Eye (tissue), 1 donor: ENCODE measurements at places on chromosomes 7 and 10.
A peak's percentile ranks its signal among the peaks of the same experiment; 100 is the strongest.

- DNase-seq, result no peak
Observed at GRCh38 chr10:74167443-74167842, 16.4 kb downstream of the ADK start.

GRCh38 chr10:5890452-5890915 lies 441 bp downstream of the FBH1 start:
- DNase-seq, result peak; percentile 50

- peak; percentile 27 for DNase-seq
Observed at GRCh38 chr10:2839081-2839725, 228.1 kb upstream of the PFKP start.

DNA sequence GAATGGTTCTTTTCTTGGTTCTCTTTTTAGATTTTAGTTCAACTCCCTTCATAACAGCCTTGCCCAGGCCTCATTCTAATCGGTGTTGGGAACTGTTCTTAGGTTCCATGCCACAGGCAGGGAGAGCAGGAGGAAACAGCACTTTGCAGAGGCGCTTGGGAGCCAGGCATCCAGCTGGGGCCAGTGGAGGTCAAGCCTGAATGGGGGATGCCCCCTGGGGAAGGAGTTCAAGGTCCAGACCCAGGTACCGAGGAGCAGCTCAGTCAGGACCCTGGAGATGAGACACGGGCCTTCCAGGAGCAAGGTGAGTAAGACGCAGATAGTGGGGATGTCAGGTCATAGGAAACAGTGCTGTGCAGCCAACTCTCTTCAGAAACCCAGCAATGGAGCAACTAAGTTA lies 4.5 kb downstream of the ZSCAN25 start:
- DNase-seq, result no peak

- no peak for DNase-seq
Observed at GRCh38 chr10:73232887-73233286, 14.2 kb downstream of the DNAJC9 start.

DNA sequence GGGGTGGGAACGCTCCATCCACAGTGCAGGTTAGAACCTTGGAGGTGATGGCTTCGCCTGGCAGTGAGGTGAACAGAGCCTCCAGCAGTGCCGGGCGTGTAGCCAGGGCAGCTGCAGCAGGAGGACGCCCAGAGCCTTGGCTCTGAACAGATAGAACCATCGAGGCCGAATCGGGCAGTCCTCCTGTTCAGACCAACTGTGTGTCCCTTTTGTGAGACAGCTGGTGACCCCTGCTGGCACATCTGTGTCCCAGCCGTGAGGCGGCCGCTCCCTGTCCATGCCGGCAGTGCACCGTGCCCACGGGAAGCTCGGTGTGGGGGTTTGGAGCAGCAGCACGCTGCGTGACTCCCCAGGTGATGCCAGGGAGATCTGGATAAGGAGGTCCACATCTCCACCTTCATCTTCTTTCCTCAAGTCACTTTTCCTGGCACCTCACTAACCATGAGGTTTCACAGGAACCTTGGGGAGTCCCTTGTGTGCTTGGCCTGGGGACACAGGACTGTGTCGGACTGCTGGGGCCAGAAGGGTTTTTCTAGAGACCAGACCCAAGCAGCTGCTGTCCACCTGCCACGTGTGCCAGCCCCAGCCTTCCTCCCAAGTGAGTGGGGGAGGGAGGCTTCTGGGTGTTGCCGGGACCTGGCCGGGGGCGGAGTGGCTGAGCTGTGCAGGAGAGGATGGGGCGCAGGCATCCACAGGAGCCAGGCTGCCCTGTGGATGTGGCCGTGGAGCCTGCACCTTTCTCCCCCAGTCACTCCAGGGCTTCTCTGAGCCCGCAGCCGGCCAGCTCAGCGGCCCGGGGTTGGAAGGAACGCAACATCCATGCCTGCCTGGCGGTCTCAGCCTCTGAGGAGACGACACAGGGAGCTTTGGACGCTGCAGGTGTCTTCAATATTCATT lies 69.4 kb downstream of the DNAJB6 start:
- peak; percentile 50 for DNase-seq

GRCh38 chr7:87877366-87878040 lies 1.2 kb downstream of the DBF4 start:
- no peak for DNase-seq

DNA sequence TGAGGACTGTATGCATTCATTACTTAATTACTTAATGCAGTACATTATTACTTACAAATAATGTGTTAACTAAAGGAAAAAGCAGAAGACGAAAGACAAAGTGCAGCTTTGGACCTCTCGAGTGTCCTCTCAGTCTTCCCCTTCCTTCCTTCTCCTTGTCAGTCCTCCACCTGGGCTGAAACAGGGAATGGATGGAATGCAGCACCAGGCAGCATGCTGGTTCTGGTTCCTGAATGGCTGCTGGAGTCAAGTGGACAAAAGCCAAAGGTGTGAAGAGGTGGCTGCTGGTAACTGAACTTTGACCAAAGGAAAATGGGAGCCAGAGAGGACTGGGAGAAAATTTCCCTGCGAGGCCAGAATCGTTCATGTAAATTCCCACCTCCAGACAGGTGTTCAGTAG lies 179.5 kb downstream of the GPAM start:
- DNase-seq, result no peak

- no peak for DNase-seq
Observed at GRCh38 chr7:128055637-128056036, 24.4 kb upstream of the LRRC4 start.

DNA sequence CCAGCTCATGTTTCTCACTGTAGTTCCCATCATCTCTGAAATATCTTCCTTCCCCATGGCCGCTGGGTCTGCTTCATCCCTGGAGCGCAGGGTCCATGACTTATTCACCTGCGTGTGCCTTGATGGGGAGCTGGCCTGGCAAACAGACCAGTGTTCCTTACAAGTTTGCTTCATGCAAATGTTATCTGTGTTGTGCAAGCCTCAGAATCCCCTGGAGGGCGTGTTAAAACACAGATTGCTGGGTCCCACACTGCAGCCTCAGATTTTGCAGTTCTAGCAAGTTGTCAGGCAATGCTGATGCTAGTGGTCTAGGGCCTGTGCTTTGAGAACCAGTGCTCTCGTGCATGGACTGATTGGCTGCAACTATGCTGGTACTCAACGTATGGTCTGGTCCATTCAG lies 7.2 kb upstream of the DMBT1 start:
- DNase-seq, result no peak

DNA sequence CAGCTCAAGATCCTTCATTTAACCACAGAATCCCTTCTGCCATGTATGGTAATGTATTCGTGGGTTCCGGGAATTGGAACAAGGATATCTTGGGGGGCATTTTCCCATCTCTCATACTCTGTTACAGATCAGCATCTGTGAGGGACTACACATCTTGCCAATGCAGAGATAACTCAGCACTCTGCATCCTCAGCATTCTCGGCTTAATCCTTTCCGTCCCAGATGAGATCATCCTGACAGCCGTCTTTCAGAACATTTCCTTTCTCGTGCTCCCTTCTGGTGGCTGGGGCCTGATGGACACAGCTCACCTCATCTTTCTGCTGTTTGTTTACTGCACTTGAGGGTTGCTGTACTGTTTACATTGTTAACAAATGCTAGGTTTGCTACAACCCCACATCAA lies 25.3 kb downstream of the FKBP6 start:
- DNase-seq, result no peak
